A549 treated with Hydrocortisone at 1 μM for 4 hours (cell line): ENCODE measurements at places on chromosomes 1 and 21. TPM values are rescaled to one million over a fixed set of nuclear protein-coding genes. Genes with fewer than 3 reads are reported as not detected.

The TNFRSF25 gene
- total RNA-seq: 2.5 to 4.0 TPM (median 2.8 TPM) in 5 replicates

The FAM72C gene
- total RNA-seq: 3.6 to 5.5 TPM (median 4.7 TPM) in 5 replicates

The GJA4 gene
- not detected in 5 replicates for total RNA-seq

The MTARC2 gene
- total RNA-seq: 8.8 to 13.3 TPM (median 12.2 TPM) in 5 replicates

The CFHR2 gene
- not detected in 5 replicates for total RNA-seq

The UBE2U gene
- not detected in 5 replicates for total RNA-seq

The TRAPPC3 gene
- 79.2 to 97.7 TPM (median 84.0 TPM) in 5 replicates for total RNA-seq

The FMOD gene
- total RNA-seq: 0.03 to 0.06 TPM (median 0.06 TPM) in 3 of 5 replicates, not detected in the others

The MYOG gene
- not detected in 5 replicates for total RNA-seq

The TNFRSF4 gene
- 0.09 to 0.34 TPM (median 0.25 TPM) in 3 of 5 replicates, not detected in the others for total RNA-seq

The GNB1 gene
- 180 to 230 TPM (median 194 TPM) in 5 replicates for total RNA-seq

The ROR1 gene
- total RNA-seq: 7.6 to 11.4 TPM (median 8.4 TPM) in 5 replicates

The ALX3 gene
- total RNA-seq: not detected in 5 replicates

The IFI44 gene
- 0.16 to 0.79 TPM (median 0.43 TPM) in 5 replicates for total RNA-seq

The NID1 gene
- 5.3 to 9.8 TPM (median 7.4 TPM) in 5 replicates for total RNA-seq

The ESPN gene
- total RNA-seq: 0.22 to 1.2 TPM (median 0.51 TPM) in 5 replicates

The DYNLT4 gene
- 0.32 to 1.0 TPM (median 0.67 TPM) in 5 replicates for total RNA-seq

The SPATA46 gene
- not detected in 5 replicates for total RNA-seq

The BLACAT1 gene
- total RNA-seq: 0.03 to 0.06 TPM in 2 of 5 replicates, not detected in the others

The RHD gene
- not detected in 5 replicates for total RNA-seq

The ADORA3 gene
- not detected in 5 replicates for total RNA-seq

The ASAP3 gene
- total RNA-seq: 5.4 to 7.7 TPM (median 6.9 TPM) in 5 replicates

The LAMC2 gene
- 17.5 to 25.9 TPM (median 19.8 TPM) in 5 replicates for total RNA-seq

The SIK1 gene
- 9.1 to 29.1 TPM (median 19.5 TPM) in 5 replicates for total RNA-seq

The FBXO2 gene
- 6.1 to 10.7 TPM (median 9.5 TPM) in 5 replicates for total RNA-seq

The DAB1 gene
- total RNA-seq: not detected in 5 replicates

The PMF1 gene
- 47.7 to 63.9 TPM (median 60.3 TPM) in 5 replicates for total RNA-seq

The FAM78B gene
- total RNA-seq: 0.24 to 0.39 TPM (median 0.34 TPM) in 5 replicates

The S100A2 gene
- total RNA-seq: 19.0 to 37.7 TPM (median 28.0 TPM) in 5 replicates

The NUP210L gene
- not detected in 5 replicates for total RNA-seq
